ENCODE measurements at places on chromosomes 5 and 9.

DNA sequence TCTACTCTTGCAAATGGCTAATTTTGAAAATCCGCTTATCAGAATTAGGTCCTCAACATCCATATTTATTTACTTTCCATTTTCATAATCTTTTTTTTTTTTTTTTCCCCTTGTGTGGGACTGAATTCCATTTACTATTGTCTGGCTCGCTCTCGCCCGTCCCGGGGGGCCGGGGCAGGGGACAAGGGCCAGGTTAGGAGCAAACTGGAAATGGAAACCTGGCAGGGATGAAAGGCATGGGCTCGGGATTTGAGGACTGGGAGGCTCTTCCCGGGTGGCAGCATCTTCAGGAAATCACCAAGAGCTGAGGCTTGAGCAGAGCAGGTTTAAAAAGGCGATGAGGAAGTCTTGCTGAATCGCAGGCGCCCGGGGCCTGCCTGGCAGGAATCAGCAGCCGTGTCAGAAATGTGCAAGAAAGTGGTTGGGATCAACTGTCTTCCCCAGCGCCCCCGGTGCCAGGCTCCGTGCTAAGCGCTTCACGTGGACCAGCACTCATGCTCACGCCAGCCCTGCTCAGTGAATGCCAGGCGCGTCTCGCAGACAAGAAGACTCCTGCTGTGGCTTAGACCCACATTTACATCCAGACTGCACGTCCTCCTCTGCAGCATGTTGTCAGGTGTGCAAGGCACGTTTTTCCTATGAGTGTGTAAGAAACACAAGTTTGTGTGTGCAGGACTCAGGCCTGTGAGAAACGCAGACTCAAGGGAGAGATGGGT is 66.3 kb upstream of the UNC5A start:
- DNase-seq, result no peak

GRCh38 chr5:40271476-40271875 is 408.2 kb upstream of the PTGER4 start:
- DNase-seq, result no peak

- DNase-seq, result no peak
These were observed 3.6 kb downstream of the SLC12A7 start for GRCh38 chr5:1108023-1108864.

- DNase-seq, result no peak
These were observed 172.2 kb upstream of the GRAMD2B start for GRCh38 chr5:126251024-126251423.

GRCh38 chr5:8329773-8330172 is 460.8 kb downstream of the MTRR start:
- no peak for DNase-seq

GRCh38 chr5:177301503-177302165 is 1.9 kb downstream of the RAB24 start:
- no peak for DNase-seq

DNA sequence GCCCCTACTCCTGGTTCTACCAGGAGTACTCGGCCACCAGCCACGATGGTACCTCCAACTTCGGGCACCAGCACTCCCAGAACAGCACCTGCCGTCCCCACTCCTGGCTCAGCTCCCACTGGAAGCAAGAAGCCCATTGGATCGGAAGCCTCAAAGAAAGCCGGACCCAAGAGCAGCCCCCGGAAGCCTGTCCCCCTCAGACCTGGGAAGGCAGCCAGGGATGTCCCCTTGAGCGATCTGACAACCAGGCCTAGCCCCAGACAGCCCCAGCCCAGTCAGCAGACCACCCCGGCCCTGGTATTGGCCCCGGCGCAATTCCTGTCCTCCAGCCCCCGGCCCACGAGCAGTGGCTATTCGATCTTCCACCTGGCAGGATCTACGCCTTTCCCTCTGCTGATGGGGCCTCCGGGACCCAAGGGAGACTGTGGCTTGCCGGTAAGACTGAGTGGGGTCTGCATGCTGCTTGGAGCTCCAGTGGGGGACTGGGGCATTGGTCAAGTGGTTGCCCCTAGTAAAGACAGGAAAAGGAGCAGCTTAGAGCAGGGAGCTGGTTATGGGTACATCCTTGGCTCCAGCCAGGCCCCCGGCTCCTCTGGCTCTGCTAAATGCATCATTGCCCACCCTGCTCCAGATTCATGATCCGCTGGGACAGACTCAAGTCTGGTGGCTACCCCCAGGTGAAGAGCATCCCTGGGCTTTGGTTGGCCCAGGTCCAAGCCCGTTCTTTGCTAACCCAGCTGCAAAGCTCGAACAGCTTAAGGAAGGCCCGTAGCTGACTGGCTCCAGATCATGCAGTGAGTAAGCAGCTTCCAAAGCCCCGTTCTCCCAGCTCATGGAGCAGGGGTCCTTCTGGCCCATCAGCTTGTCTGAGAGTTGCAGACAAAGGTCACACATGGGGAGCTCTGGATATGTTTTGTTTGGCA is 14.0 kb downstream of the COL27A1 start:
- no peak for DNase-seq

Data from activated naive CD8-positive, alpha-beta T cell treated with anti-CD3 and anti-CD28 coated beads, Interleukin-2, amount 10 ng/mL, durations not matched to agents 7 days and 5 days (primary cell).